ENCODE measurements at places on chromosomes 2 and 18.
A peak's percentile ranks its signal among the peaks of the same experiment; 100 is the strongest.

GRCh38 chr2:170218456-170218855 lies 40.5 kb downstream of the MYO3B start:
- peak; percentile 47 for DNase-seq

DNA sequence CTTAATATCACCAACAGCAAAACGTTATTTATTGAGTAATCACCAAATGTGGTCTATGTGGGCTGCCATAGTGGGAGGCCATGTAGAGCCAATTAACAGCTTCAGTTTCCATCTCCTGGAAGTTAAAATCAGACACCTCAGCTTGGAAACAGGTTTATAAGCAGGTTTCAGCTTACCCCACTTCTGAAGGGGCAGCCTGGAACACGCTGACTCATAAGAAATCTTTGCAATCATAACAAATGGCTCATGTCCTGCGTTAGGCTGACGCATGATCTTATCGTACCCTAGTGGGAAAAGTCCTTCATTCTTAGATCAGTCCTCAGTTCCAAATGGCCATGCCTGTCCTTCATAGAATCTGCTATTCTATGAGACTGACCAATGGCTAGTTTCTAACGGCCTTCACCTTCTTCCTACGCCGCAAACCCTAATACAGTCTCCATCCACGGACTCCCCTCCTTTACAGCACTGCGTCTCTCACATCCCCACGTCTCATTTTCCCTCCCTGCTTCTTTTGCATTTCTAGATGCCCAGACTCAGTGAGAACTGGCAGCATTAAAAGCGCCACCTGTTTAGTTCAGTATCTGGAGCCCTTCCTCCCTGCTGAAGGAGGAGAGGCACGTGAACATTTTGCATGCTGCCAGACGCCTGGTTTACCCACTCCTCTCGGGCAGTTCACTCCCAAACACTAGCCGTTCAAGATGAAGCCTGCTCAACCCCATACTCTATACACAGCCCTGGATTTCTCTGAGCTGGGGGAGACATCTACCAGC lies 24.2 kb upstream of the BZW1 start:
- peak; percentile 25 for DNase-seq

DNA sequence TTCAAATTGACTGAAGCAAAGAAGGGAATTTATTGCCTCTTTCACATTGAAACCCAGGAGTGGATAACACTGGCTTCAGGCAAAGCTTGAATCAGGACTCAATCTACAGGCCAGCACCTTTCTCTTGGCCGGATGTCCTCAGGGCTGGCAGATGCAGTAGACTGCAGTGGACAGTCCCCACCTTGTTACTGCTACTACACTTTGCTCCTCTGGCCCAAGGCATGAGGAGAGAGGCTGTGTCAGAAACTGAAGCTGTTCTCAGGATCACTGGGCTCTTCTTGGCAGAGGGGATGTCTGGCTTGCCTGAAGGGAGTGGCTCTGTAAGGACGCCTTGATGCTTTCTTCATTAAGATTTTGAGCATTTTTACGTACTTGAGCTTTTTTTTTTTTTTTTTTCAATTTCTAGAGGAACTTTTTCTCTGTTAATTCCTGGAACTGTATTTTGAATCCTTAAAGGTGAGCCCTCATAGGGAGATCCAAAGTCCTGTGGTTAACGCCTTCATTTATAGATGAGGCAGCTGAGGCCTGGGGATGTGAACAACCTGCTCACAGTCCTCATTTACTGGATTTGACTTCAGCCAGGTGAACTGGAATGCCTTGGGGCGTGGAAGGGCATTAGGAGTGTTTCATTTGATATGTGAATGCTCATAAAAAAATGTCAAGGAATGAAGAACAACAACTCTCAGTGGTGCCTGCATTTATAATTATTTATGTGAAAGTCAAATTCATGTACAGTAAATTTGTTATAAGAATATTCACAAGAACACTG lies 36.6 kb downstream of the CASP10 start:
- no peak for DNase-seq

- no peak for DNase-seq
Measured at GRCh38 chr2:159460227-159460626, 156.1 kb downstream of the BAZ2B start.

DNA sequence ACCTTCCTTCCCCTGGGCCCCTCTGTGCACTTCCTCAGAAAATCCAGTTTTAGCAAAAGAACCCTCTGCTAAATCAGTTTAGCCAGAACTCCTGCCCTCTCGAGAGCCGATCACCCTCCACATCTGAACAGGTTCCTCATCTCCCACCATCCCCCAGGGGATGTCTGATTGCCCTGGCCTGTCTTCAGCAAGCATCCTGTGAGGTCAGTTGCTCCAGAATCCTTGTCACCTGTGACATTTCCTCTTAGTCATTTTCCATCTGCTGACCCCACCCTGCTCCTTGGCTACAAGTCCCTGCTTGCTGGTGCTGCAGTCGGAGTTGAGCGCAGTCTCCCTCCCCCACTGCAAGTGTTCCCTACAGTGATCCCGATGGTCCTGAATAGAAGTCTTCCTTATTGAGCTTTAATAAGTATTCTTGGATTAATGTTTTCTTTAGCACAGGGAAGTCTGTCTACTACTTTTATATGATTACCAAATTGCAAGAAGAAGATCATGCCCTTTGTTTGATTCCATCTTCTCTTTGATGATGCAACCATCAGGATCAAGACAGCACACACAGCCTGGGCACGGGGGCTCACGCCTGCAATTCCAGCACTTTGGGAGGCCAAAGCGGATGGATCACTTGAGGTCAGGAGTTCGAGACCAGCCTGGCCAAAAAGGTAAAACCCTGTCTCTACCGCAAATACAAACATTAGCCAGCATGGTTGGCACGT lies 30.9 kb upstream of the UBE2F start:
- no peak for DNase-seq

- DNase-seq = no peak
Measured at GRCh38 chr2:182854375-182855105, 11.9 kb downstream of the FRZB start.

GRCh38 chr2:37318401-37318800 lies 6.2 kb downstream of the PRKD3 start:
- no peak for DNase-seq

DNA sequence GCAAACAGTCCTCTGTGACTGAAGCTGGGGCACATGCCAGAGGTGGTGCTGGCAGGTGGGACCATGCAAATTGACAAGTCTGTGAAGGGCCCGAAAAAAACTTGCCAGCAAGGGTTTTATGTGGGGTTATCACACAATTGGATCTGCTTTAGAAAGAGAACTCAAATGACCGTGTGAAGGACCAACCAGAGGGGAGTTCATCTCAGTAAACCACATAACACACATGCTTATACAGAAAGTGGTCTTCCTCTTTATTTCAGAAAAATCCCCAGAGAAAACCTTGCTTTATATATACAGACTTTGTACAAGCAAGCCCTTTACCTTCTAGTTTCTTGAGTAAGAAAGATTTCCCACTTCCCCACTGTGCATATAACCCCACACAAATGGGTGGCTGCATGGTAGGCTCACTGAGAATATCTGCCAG lies 46.7 kb downstream of the KIDINS220 start:
- no peak for DNase-seq

DNA sequence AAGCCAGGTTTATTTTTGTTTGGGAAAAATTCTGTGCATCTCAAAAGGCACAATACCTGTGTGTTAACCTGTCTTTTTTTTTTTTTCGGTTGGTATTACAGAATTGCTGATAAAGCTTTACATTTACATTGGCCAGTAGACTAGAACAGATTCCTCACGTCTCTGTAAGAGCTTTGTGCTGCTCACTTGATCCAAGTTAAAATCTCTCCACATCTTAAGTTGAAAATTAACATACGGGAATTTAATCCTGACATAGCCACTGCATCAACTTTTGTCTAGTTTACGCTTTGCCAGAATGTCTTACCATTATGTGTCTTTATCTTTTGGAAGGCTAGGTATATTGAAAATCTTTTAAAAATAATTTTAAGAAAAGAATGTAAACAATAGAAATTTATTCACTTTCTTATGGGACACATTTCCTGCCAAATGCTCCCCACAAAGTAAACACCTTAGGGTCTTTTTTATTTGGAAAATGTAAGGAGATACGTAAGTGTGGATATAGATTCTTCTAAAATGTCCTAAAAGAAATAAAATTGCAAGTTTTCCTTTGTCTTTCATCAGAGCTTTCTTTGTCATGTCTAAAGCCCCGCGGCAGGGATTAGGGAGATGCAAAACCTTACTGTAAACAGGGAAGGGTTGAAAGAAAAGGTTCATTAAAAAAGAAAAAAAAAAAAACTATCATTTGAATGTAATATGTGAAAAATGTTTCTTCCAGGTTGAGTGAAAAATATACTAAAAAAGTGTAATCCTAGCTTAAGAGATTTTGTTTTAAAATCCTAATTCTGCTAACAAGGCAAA lies 912.8 kb downstream of the NRXN1 start:
- DNase-seq = no peak

DNA sequence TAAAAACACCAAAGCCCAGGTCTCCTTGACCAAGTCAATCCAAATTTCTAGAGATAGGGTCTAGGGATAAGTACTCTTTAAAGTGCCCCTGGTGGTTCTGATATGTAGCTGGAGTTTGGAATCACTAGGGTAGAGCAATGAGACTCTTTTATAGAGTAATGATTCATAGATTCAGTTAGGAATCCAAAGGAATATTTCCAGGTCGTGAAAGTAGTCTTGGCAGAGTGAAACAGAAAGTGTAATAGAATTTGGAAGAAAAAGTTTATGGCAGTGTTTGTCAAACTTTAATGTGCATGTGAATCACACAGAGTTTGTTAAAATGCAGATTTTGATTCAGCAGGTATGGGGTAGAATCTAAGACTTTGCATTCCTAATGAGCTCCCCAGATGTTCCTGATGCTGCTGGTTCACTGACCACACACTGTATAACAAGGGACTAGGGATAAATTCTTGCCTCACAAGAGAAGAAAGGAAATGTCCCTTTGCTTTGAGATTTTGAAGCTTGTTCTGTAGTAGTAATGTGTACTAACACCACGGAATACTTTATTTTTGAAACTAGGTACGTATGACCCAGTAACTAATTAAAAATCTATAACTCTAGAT lies 1.8 kb downstream of the UPP2 start:
- no peak for DNase-seq

- no peak for DNase-seq
Measured at GRCh38 chr2:56474412-56475158, 290.8 kb downstream of the CCDC85A start.

DNA sequence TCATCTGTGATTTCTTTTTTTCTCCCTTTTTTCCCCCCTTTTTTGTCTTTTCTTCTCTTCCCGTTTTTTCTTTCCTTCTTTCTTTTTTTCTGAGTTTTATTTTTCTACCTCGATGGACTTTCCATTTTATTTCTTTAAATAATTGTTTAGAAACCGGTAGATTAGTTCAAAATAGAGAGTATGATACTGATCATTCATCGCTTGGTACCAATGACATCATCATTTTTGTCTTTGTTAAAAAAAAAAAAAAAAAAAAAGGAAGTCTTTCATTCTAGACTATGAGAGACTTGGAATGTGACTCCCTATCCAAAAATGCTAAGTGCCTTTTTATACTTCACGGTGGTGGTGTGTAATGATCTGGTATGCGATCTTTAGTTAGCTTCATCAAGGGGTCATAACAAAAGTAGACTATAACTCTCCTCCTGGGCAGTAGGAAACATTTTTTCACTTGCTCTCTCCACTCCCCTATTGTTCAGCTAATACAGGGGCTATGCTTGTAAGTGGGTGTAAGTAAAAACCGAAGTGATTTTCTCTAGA lies 1517.5 kb upstream of the ZEB2 start:
- no peak for DNase-seq

- DNase-seq = no peak
Measured at GRCh38 chr2:31874071-31874470, 136.7 kb downstream of the MEMO1 start.

- peak; percentile 49 for DNase-seq
Measured at GRCh38 chr18:31040686-31041270, 1.8 kb downstream of the DSC3 start.

DNA sequence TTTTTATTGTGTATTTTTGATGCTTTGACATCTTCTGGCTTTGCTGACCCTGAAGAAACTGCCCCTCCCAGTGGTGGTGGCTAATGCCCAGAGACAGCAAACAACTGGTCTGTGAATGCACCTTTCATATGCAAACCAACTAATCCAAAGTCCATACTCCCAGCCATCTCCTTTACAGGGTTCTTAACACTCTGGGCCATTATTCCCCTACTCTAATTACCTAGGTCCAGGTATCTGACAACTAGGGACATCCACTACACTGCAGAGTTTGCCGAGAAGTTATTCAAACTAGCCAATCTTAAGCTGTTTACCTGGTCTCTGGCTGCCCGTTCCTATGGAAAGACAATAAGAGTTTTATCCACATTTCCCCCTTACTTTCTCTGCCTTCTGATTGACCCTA lies 73.6 kb downstream of the FSHR start:
- no peak for DNase-seq

GRCh38 chr2:69054431-69054830 lies 41.5 kb downstream of the ANTXR1 start:
- DNase-seq = no peak

GRCh38 chr2:120536141-120536540 lies 190.2 kb downstream of the INHBB start:
- no peak for DNase-seq

GRCh38 chr2:196361606-196362326 lies 190.4 kb upstream of the STK17B start:
- no peak for DNase-seq

GRCh38 chr18:3455907-3456685 lies 6.1 kb downstream of the TGIF1 start:
- DNase-seq = no peak

- DNase-seq = no peak
Measured at GRCh38 chr2:181662287-181662686, 5.4 kb upstream of the CERKL start.

- no peak for DNase-seq
Measured at GRCh38 chr2:113251118-113251517, 27.6 kb downstream of the PAX8 start.

DNA sequence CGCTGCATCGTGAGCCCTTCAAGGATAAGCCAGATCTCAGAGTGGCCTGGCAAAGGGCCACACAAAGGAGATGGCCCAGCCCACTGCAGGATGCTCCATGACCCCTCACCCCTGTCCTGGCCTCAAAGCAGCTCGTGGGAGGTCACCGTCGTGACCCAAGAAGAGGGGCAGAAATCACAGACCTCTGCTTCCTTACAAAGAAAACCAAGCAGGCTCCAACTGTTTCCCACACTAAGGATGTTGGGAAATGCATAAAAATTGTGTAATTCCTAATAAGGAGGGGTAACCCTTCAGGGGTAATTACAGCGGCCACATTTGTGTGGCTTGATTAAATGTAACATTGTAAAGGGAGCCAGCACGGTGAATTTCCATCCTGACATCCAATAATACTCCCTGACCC lies 102.3 kb downstream of the BOD1L2 start:
- no peak for DNase-seq

- no peak for DNase-seq
Measured at GRCh38 chr2:160322320-160322719, 122.2 kb upstream of the ITGB6 start.

GRCh38 chr2:6885968-6886367 lies 8.4 kb downstream of the RSAD2 start:
- no peak for DNase-seq

DNA sequence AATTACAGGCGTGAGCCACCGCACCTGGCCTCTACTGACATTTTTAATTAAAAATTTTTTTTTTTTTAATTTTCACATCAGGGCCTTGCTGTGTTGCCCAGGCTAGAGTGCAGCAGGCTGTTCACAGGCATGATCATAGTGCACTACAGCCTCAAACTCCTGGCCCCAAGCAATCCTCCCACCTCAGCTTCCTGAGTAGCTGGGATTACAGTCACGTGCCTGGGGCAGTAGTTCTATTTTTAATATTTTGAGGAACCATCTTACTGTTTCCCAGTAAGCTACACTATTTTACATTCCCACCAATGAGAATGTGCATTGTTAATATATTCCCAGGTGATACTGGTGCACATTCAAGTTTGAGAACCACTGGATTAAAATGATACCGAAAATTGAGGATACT lies 92.7 kb downstream of the WDSUB1 start:
- DNase-seq = no peak

Measured in prostate gland (tissue), 2 donors.